ENCODE measurements at places on chromosomes 1 and 21.

DNA sequence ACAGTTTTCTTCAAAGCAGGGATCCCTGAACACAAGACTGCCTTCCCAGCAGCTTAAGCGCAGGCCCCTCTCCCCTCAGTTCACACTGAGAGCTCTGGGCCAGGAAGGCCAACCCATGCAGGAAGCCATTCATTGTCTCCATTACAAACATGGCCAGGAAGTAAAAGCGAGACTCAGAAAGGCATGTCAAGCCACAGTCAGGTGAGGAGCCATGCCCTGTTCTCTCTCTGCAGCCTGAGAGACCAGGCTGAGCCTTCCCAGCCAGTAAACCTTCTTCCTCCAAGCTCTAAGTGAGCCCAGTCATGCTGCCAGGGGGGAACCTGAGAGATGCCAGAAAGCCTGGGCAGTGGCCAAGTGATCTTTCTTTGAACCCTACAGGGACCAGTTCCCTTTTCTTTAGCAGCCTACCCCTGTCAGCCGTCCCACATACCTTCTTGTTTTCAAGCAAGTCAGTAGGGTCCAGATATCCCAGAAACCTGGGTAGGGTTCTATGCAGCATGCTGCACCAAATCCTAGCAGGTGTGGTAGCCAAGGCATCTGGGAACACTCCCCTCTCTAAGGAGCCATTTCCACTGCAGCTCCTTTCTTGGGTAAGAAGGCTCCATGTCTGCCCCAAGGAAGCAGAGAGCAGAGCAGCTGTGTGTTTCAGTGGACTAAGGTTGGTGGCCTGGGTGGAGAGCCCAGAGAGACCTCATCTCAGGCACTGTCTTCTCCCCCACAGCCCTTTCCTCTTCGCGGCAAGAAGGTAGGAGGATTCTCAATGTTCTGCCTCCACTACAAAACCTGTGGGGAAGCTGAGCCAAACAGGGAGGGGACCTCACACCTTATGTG, 977 bp downstream of the TRAF3IP3 start:
- DNase-seq, result peak; percentile 41

GRCh38 chr1:229456016-229456415, 22.1 kb upstream of the ACTA1 start:
- DNase-seq, result no peak

DNA sequence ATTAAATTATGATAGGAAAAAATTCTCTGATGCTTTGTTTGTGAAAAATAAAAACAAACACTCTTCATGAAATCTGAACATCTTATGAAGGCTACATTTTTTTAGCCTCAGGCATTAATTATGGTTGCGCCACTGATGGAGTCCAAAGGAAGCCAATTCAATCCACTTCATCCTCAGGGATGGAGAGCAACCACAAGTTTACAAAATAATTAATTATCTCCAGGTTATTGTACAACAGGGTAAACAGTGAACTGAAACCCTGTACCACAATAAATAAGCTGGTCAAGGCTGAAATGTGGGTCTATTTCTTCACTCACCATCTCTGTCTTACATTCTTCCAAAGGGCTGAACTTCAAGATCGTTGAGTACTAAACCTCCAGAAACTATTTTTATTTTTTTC, 49.2 kb downstream of the MRPL39 start:
- DNase-seq, result no peak

- DNase-seq, result no peak
These were observed 26.5 kb downstream of the CAMK1G start for GRCh38 chr1:209609791-209610630.
